Cerebellum (tissue), 4 donors: ENCODE measurements at places on chromosomes 7 and 10. TPM values are rescaled to one million over a fixed set of nuclear protein-coding genes. Genes with fewer than 3 reads are reported as not detected.

The SPDYE9 gene
- not detected for total RNA-seq

The MYH16 gene
- total RNA-seq, result not detected

The CDC14C gene
- not detected for total RNA-seq

The ZNF107 gene
- 16.5 TPM for total RNA-seq

The ADAM8 gene
- total RNA-seq, result 1.6 TPM

- no peak for DNase-seq
These were observed 10.0 kb upstream of the SLC13A1 start for GRCh38 chr7:123209786-123210185.

- DNase-seq, result no peak
These were observed 1248.5 kb upstream of the LRRN3 start for GRCh38 chr7:109842386-109842785.
